Thyroid gland (tissue), 4 donors: ENCODE measurements at places on chromosomes 3 and 15.
A peak's percentile ranks its signal among the peaks of the same experiment; 100 is the strongest.

GRCh38 chr3:50192689-50193141, 1.3 kb downstream of the GNAT1 start:
- H3K36me3 ChIP-seq, result no peaks in the 10 kb centered on the region
- H3K27ac ChIP-seq, result no peak overlapping the region
- H3K4me3 ChIP-seq, result no peak overlapping the region
- H3K27me3 ChIP-seq, result peaks cover 18% of the 10 kb centered on the region

- H3K27ac ChIP-seq, result no peak overlapping the region
- no peaks in the 10 kb centered on the region for H3K36me3 ChIP-seq
- no peak overlapping the region for H3K4me3 ChIP-seq
- no peaks in the 10 kb centered on the region for H3K4me1 ChIP-seq
Measured at GRCh38 chr3:181265750-181266333, 276.3 kb upstream of the DNAJC19 start.

- H3K4me3 ChIP-seq, result no peak overlapping the region
- no peaks in the 10 kb centered on the region for H3K27me3 ChIP-seq
- no peaks in the 10 kb centered on the region for H3K36me3 ChIP-seq
Measured at GRCh38 chr3:46709721-46710120, 7.9 kb downstream of the PRSS50 start.

- peak overlapping the region; percentile 21 for H3K4me3 ChIP-seq
- H3K27ac ChIP-seq, result peak overlapping the region; percentile 97
- DNase-seq, result no peak
- peaks cover 33% of the 10 kb centered on the region for H3K4me1 ChIP-seq
- H3K27me3 ChIP-seq, result no peaks in the 10 kb centered on the region
- H3K36me3 ChIP-seq, result no peaks in the 10 kb centered on the region
Measured at GRCh38 chr3:111592143-111592542, 3.0 kb downstream of the ZBED2 start.

- peaks cover 36% of the 10 kb centered on the region for H3K4me1 ChIP-seq
- peaks cover 78% of the 10 kb centered on the region for H3K36me3 ChIP-seq
- H3K27ac ChIP-seq, result no peak overlapping the region
- DNase-seq, result no peak
- no peak overlapping the region for H3K4me3 ChIP-seq
Measured at GRCh38 chr3:157152438-157152837, 7.5 kb downstream of the CCNL1 start.
